Colonic mucosa (tissue), 4 donors: ENCODE measurements at places on chromosomes 16 and 17. TPM values are rescaled to one million over a fixed set of nuclear protein-coding genes. Genes with fewer than 3 reads are reported as not detected.

SCRN2 gene
- 40.0 TPM for total RNA-seq

SULT1A4 gene
- 63.9 TPM for total RNA-seq

GNG13 gene
- 0.24 TPM for total RNA-seq

CRHR1 gene
- total RNA-seq, result not detected

CSH1 gene
- total RNA-seq, result not detected

CD300LB gene
- total RNA-seq, result not detected

DNA sequence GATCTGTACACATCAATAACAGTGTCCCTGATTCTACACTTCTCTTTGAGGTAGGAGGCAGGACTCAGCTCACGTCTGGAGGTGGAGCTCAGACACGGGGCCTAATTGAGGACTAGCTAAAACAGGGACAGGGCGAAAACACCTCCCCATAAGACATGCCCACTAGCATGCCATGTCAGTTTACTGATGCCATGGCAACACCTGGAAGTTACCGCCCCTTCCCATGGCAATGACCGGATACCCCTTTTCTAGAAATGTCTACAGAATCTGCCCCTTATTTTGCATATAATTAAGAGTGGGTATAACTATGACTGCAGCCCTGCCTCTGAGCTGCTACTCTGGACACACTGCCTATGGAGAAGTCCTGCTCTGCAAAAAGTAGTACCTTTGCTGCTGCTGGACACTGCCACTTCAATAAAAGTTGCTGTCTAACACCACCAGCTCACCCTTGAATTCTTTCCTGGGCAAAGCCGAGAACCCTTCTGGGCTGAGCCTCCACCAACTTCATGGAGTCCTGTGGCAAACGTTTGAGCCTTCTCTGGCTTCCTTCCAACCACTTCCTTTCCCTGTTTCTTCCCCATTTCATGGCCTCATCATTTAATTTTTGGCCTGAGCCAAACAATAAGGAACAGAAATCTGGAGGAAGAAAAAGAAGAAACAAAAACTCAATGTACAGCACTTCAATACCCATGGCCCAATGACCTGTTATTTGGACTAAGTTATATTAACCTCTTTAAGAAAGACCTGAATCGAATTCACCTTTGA lies 21.0 kb downstream of the PHB1 start:
- DNase-seq, result no peak

DNA sequence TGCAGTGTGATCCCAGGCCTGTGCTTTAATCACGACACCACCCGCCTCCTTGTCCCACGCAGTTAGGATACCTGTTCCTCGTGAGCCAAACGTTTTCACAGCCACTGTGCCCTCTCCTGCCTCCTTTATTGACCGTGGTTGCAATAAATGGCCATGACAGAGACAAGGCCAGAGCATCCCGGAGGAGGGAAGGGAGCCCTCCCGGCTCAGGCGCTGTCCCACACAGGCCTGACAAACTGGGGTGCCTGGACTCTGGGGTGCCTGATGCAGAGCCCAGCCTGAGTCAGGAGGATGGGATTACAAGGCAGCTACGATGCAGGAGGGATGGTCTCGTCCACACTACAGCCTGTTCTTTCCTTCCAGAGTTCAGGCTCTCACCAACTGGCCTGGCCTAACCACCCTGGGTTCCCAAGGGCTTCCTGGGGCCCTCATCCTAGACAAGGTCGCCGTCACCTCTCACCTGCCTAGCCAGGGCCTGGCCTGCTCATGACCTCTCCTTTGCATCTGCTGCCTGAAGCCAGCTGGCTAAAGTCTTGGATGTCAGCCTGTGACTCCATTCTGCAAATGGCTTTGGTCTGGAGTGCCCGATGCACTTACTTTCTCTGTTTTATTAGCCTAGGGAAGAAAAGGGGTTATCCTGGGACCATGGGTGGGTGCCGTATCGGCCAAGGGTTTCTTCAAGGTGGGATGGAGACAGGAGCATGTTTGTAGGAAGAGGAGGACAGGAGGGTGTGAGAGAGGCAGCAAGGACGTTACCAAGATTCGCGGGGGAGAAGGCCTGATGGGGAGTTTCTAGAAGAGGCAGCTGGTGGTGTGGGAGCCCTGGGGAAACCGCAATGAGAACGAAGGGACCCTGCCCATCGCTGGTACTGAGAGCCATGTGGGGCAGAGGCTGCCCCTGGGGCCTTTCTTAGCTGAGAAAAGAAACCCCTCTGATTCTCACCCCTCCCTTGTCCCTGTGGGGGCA lies 234.3 kb upstream of the TNRC6C start:
- peak; percentile 12 for DNase-seq

GRCh38 chr16:69563605-69564580 lies 1.9 kb upstream of the NFAT5 start:
- peak; percentile 22 for DNase-seq

DNA sequence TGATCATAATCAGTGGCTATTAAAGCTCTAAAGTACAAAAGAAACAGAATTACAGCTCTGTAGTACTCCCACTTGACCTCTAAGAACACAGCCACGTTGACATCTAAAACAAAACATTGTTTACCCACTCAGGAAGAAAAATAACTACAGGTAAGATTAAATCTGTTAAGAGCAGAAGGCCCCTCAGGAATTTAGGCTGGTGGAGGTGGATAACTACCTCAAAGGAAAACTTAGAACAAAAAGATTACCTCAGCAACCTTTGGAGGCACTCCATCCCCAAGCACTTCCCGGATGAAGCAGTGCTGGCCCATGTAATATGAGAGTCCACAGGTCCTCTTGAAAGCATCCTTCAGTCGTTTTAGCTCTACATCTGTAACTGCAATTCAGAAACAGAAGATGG lies 46.7 kb downstream of the USP32 start:
- no peak for DNase-seq

DNA sequence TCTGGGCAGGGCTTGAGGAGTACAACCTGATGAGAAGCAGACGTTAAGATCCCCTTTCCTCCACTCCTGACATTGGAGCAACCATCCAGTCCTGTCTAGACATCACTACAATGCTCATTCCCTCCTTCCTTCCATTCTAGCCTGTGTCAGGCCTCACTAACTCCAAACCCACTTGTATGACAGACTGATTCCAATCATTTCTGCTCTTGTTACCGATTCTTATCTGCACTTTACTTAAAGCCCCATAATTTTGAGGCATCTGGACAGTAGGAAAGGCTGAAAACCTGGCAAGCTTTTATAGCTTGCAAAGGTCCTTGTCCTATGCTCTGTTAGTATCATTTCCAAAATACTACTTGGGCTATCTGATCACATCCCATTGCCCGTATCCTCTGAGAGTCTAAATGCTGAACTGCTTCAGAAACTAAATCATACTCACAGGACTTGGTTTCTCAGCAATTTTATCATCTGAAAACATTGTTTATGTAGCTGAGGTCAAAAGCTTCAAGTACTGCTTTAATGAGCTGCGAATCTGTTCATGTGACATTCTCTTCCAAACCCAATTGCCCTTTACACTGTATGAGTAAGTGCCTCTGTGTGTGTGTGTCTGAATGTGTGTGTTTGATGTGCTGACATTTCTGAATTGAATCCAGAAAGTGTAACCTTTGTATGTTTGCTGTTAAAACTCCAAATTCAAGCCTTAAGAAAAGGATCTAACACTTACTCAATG lies 57.2 kb upstream of the CACNG3 start:
- no peak for DNase-seq

DNA sequence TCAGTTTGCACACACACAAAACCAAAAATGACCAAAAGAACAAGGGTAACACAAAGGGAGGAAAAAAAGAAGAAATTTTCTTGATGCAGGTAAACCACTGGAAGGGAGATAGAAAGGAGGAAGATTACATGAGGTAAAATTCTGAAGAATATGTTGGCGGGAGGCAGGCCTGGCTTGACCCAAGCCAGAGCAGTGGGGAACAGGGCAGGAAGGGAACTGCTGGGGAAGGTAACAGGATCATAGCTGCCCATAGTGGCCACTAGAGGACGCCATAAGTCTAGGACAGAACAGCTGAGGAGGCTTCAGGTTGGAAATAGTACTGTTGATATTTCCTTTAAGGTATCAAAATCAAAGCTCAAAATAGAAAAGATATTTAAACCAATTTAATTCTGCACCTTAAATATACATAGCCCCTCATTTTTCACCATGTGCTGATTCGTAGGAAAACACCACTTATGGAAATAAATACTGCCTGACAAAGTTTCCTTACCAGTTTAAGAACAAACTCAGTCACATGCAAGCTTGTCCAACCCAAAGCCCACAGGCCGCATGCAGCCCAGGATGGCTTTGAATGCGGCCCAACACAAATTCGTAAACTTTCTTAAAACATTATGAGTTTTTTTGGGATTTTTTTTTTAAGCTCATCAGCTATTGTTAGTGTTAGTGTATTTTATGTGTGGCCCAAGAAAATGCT lies 15.5 kb downstream of the VPS35 start:
- no peak for DNase-seq

- DNase-seq, result peak; percentile 65
These were observed 153.8 kb downstream of the SNX11 start for GRCh38 chr17:48261297-48261880.

DNA sequence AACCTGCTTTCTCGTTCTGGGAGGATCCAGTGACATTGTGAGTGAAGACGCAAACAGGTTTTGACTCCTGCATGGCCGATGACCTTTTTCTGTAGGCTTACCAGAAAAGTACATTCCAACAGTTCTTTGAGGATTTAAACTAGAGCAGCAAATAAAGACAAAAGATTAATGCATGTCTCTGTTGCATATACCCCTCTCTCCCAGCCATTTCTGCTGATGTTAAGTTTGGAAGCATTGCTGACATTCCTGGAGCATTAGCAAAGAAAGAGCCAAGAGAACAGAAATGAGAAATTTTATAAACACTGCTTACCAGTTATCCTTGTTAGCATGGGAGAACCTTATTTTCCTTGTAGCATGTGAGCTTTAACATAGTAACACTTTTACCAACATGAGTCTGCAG lies 49.3 kb downstream of the SIAH1 start:
- DNase-seq, result no peak

DNA sequence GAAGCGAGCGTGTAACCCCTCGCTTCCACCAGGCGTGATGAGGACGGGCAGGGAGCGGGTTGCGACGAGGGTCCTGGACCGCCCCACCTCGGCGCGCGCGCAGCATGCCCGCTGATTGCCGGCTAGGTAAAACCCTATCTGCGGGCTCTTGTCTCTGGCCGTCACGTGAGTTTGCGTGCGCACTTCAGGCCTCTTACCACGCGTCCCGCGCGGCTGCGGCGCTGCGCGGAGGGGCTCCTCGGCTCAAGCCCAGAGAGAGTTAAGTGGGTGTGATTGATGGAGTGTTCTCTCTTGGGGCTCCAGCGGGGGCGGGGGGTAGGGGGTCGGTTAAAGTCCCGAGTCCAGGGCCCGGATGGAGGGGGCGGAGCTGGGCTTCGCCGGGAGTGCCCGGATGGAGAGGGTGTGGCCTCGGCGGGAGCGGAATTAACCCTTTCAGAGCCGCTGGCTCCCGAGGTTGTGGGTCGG lies 7.9 kb downstream of the KDM6B start:
- peak; percentile 94 for DNase-seq

DNA sequence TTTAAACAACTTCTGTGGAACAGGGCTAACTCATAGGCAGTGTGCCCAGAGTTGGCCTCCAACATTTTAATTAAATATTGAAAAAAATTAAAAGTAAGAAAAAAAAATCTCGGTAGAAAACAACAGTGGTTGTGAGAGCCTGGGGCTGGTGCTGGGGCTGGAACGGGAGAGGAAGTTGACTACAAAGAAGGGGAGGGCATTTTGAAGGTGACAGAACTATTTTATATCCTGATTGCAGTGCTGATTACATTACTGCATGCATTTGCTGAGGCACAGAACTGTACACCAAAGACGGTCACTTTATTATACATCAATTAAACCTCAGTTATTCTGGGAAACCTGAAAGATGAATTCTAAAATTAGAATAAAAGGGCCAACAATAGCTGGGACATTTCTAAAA lies 142.5 kb downstream of the PARN start:
- peak; percentile 28 for DNase-seq

DNA sequence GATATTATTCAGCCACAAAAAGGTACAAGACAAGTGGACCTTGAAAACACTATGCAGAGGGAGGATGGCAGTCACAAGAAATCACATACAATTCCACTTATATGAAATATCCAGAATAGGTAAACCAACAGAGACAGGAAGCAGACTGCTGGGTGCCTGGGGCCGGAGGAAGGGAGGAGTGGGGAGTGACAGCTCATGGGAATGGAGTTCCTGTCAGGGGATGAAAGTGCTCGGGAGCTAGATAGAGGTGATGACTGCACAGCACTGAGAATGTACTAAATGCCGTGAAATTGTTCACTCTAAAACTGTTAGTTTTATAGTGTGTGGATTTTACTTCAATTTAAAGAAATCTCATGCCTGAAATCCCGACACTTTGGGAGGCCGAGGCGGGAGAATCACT lies 74.2 kb upstream of the MED9 start:
- no peak for DNase-seq
